ENCODE measurements at places on chromosomes 7 and 10. TPM values are rescaled to one million over a fixed set of nuclear protein-coding genes. Genes with fewer than 3 reads are reported as not detected.
A peak's percentile ranks its signal among the peaks of the same experiment; 100 is the strongest.

- DNase-seq = no peak
Measured at GRCh38 chr7:22868509-22868908, 45.9 kb upstream of the TOMM7 start.

GRCh38 chr7:84998665-84999064 is 188.2 kb downstream of the SEMA3D start:
- peak; percentile 53 for DNase-seq

GRCh38 chr7:12244129-12244528 is 33.0 kb downstream of the TMEM106B start:
- DNase-seq = peak; percentile 78

DNA sequence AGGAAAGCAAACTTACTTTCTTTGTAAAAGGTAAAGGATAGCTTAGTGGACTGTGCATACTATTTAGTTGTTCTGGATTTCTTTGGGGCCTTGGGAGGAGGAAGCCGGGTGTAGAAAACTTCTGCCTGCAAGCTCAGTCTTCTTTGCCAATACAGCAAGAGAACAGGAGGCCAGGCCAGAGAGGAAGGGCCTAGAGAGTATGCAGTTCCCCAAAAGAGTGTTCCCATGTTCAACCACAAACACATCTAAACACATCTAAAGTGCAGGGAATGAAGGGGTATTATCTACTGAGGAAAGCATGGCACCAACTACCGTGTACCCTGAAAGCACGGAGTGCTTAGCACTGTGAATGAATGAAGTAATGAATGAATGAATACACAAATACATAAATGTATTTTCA is 11.0 kb downstream of the KIAA1217 start:
- no peak for DNase-seq

DNA sequence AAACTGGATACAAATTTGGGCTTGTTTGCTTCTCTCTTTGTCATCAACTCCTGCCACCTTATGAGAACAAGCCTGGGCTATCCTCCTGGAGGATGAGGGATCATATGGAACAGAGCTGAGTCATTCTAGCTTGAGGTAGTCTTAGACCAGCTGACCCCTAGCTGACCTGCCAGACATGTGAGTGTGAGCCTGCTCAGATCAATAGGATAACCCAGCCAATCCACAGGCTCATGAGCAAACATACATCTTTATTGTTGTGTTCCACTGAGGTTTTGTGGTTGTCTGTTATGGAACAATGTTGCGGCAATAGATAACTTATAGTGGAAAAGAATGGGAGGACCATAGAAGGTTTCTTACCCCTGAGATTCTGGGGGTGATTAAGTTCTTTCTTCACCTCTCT is 54.5 kb upstream of the FAM180A start:
- DNase-seq = no peak

DNA sequence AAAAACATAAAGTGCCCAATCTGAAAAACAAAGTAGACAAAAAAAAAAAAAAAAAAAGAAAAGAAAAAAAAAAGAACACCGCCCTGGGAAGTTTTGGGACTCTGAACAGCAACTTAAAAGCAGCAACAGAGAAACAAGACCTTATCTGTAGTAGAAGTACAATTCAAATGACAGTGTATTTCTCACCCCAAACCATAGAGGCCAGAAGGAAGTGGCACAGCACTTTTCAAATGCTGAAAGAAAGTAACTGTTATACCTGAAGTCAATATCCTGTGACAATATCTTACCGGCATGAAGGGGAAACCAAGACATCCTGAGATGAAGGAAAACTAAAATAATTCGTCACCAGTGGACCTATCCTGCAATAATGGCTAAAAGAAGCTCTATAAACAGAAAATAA is 112.1 kb downstream of the DNAJC1 start:
- no peak for DNase-seq

DNA sequence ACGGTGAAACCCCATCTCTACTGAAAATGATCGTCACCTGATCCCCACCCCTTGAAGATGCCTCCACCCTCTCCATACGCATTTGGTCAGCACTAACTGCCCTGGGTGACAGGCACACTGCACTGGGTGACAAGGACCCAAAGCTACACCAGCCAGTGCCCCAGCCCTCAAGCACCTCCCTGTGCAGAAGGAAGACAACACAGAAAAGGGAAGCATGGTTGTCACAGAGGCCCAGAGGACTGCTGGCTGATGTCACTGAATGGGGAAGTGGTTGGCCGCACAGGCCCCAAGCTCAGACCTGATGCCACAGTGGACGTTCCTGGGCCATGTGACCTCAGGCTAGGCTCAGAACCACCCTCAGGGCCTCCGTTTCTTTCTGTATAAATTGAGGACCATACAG is 4.2 kb upstream of the PILRA start:
- DNase-seq = no peak

DNA sequence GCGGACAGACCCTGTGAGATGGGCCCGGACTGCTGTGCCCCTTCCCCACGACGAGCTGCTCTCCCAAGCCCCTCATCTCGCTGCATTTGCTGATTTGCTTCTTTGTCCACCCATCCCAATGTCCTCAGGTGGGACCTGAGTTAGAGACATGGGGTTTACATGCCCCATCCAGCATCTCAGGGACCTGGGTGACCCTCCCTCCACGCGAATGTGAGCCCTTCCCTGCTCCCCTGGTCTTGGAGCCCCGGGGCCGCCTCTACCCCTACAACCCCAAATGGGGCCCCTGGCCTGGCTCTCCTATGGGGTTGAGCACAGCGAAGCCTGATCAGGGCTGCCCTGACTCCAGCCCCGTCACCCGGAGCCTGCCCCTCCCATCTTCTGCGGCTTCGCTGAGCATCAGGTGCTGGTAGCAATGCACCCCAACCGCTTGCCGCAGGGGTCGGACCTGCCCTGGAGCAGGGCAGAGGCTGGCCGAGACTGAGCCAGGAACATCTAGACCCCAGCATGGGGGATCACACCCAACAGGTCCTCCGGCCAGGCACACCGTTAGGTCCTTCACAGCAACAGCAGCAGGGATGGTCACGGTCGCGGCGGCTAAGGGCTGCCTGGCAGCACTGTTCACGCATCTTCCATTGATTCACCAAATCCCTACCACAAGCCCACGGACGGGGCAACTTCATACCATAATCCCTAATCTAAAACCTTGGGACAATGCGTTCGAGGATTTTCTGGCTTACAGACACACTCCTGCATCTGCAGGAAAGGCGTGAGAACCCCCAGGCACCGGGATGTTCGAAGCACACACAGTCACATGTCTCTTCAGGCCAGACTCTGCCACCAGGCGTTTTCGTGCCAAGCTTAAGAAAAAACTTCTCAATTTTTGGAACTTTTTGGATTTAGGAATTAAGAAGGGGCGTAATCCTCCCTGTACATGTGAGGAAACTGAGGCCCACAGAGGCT is 15.5 kb downstream of the WDR86 start:
- no peak for DNase-seq

DNA sequence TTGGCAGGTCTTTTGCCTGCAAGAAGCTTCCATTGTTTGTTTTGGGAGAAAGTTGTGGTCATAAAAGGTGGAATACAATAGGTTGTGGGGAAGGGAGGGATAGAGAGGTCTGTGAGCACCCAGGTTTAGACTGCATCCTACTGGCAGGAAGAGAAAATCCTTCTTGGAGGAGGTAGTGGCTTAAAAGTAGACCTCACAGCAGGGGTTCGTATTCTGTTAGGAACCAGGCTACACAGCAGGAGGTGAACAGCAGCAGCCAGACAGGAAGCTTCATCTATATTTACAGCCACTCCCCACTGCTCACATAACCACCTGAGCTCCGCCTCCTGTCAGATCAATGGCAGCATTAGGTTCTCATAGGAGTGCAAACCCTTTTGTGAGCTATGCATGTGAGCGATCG is 245.3 kb downstream of the NSUN6 start:
- DNase-seq = peak; percentile 62

DNA sequence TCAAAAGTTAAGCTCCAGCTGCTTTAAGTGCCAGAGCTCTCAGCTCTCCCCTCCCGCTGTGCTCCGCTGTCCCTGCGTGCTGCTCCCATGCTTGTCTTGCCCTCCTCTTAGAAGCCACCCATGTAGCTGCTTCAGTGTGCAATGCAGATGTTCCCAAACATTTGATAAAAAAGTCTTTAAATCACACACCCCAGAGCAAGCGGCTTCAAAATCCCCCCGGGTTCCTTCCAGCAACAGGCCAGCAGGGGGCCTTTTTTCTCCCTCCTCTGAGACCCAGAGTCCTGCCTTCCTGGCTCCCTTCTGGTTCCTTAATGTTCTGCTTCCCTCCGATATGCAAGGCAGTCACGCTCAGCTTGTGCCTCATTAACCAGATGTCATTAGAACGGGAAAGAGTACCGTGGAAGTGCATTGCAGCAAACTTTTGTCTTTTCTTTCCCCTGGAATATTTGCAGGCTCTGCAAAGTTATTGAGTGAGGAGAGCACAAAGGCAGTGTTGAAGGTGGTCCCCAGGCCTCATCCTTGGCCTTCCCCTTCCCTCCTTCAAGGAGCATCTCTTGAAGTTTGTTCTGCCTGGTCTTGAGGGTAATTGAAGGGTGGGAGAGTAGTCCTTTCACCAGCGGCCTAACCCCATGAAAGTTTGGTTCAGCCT is 25.5 kb downstream of the LDB3 start:
- peak; percentile 87 for DNase-seq

- DNase-seq = no peak
Measured at GRCh38 chr10:119754085-119754484, 28.2 kb downstream of the INPP5F start.

DNA sequence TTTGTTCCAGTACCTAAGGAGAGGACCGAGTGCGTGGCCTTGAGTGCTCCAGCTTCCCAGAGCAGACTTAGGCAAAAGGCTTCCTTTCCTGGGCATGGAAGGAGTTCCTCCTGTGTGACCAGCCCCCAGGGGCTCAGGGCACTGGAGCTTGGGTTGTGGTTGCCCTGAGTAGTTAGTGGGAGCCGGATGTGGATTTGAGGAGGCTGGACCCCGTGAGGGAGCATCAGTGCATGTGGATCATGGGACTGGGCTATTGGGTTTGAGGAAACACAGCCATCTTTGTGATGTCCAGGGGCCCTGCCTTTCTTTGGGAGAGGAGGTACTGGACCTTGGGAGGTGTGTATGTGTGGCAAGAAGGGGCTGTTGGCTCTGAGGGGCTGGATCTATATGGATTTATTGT is 8.4 kb downstream of the LRMDA start:
- no peak for DNase-seq

GRCh38 chr10:123642697-123643096 is 23.5 kb upstream of the GPR26 start:
- peak; percentile 36 for DNase-seq

- DNase-seq = no peak
Measured at GRCh38 chr10:3692387-3692999, 92.5 kb downstream of the KLF6 start.

- peak; percentile 89 for DNase-seq
Measured at GRCh38 chr10:60816628-60817397, 38.5 kb downstream of the CDK1 start.

DNA sequence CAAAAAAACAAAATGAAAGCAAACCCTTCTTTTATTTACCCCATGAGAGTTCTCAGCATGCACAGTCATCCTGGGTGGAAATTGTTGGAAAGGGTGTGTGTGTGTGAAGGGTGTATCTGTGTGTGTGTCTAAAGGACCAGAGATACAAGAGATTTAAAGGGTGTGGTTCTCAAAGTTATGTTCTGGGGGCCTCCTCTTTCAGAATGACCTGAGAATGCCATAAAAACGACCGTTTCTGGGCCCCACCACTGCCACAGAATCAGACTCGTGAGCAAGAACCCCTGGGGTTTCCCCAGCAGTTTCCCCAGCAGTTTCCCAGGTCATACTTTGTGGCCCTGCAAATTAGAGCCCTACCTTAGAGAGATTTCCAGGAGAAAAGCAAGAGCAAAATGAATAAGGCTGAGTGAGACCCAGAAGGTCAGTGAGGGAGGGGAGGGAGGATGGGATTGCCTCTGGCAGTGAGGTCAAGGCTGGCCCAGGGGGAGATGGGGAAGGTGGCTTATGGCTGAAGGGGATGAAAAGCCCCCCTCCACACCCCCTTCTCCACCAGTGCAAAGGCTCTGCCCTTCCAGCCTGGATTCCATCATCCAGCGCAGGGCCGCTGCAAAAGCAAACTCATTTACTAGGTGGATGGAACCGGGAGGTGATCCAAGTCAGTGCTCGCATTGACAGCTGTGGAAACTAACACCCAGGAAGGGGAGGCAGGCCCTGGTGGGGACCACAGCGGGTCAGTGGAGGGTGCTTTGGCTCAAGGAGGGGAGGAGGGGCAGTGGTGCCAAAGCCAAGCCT is 10.2 kb downstream of the PYROXD2 start:
- DNase-seq = no peak

DNA sequence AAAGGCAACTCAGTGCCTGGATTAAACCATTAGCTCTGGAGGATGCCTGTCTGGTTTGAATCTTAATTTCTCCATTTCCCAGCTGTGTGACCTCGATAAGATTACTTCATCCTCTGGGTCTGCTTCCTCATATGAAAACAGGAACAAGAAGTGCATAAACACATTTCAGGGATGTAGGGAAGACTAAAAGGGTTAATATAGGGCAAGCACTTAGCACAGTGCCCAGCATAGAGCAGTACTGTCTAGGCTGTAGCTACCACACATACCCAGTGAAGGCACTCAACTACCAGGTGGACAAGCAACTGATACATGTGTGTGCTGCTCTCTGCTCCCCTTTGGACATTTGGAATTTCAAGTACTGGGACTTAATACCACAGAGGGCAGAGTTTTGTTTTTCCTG is 85.4 kb downstream of the KCNMA1 start:
- no peak for DNase-seq

DNA sequence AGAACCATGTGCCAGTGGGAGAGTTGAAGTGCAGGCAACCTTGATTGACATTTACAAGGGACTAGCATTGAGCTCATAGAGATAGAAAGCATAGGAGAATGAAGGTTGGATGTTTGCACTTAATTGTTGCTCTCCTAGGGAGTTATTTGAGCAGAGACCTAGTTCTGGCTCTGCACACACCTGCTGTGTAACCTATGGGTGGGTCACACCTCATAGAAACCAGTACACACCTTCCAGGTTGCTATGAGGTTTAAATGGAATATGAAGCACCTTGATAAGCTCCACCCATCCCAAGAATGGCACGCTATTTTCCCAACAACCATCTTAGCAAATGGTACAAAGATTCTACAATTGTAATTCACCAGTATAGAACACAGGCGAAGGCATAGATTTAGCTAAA is 86.2 kb upstream of the AOAH start:
- DNase-seq = no peak

DNA sequence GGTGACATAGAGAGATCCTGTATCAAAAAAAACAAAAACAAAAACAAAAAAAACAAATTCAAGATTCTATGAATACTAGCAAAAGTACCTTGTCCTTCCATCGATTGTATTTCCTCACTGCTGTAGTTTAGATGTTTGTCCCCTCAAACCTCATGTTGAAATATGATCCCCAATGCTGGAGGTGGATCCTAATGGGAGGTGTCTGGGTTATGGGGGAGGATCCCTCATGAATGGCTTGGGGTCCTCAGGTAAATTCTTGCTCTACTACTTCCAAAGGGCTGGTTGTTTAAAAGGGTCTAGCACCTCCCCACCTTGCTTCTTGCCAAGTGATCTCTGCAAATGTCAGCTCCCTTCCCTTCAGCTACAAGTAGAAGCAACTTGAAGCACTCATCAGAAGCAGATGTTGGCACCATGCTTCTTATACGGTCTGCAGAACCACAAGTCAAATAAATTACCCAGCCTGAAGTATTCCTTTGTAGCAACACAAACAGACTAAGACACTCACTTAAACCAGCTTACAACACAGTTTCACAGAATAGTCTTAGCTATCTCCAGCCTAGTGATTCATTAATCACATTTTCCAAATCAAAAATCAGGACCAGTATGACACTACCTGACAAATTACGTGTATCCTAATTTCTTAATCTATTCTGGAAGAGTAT is 20.7 kb downstream of the ABI1 start:
- peak; percentile 49 for DNase-seq

EXOSC1 gene
- 63.6 TPM for total RNA-seq

AASS gene
- 789 TPM for total RNA-seq

CARD11 gene
- 29.0 TPM for total RNA-seq

ASZ1 gene
- not detected for total RNA-seq

PRR15 gene
- 15.5 TPM for total RNA-seq
